ENCODE measurements at places on chromosomes 1 and 21. TPM values are rescaled to one million over a fixed set of nuclear protein-coding genes. Genes with fewer than 3 reads are reported as not detected.

The ERICH3 gene
- not detected for total RNA-seq

GRCh38 chr1:101089613-101090338 lies 64.2 kb upstream of the DPH5 start:
- no peak for DNase-seq
- H3K4me3 ChIP-seq: no peak overlapping the region
- H3K4me1 ChIP-seq: peaks cover 16% of the 10 kb centered on the region
- H3K27ac ChIP-seq: no peak overlapping the region
- H3K36me3 ChIP-seq: peaks cover 3% of the 10 kb centered on the region
- no peaks in the 10 kb centered on the region for H3K27me3 ChIP-seq

DNA sequence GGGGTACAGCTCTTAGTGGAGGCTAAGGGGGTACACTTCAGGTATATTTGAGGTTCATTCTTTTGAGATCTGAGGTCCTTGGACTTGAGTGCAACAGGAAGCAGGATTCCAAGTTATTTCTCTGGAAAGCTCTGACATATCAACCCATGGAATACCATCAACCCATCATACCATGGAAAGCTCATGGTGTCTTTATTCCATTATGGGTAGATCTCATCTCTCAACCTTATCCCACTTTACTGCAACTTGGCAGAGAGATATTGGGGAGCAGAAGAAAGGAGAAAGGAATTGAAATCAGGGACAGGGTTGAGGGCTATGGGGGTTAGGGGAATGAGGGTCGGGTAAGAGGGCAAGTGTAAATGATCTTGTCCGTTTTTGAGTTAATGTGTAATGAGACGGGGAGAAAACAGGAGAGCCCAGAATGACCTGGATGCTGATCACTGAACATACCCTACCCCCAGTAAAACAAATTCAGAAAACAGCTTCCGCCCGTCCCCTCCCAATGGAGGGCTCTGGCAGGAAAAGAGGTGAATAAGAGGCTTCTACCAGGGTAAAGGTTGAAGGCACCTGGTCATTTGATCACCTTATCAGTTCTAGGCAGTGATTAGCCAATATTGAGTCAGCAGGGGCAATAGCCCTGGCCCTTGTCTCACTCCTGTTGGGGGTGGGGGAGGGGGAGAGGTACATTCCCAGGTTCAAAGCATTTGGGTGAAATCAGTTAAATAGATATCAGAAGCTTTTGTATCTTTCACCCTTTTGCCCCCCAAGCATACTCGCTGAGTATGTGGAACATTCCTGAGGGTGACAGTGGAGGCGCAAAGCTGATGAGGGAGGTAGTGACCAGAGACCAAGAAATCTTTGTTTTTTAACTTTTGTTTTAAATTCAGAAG lies 622 bp upstream of the APOA2 start:
- no peaks in the 10 kb centered on the region for H3K27me3 ChIP-seq
- no peak for DNase-seq
- peaks cover 26% of the 10 kb centered on the region for H3K4me1 ChIP-seq
- no peak overlapping the region for H3K4me3 ChIP-seq
- H3K27ac ChIP-seq: no peak overlapping the region

DNA sequence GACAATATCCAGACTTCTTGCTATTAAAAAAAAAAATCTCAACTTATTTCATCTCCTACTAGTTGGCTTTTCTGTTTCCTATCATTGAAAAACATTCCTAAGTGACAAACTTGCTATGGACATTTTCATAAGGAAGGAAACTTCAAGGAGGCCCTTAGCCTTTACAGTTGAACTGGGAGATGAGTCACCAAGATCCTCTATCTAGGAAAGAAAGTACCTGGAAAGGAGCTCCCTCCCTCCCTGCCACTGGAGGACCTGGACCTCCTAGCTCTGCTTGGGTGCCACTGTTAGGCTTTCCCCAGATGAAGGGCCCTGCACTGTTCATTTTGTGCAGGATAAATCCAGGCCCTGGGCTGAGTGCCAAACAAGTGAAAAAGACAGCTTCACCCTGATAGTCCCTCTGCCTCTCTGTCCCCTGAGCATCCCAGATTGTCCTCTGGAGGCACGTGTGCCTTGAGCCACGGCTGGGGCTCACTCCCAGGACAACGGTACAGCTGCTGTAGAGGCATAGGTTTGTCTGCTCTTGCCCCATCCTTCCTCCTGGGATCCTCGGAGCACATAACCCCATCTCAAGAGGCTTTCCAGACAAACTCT lies 40.2 kb upstream of the SOX13 start:
- H3K27ac ChIP-seq: no peak overlapping the region
- no peaks in the 10 kb centered on the region for H3K36me3 ChIP-seq
- no peaks in the 10 kb centered on the region for H3K4me1 ChIP-seq
- peaks cover 7% of the 10 kb centered on the region for H3K27me3 ChIP-seq

The PTPN7 gene
- 197 TPM for total RNA-seq

DNA sequence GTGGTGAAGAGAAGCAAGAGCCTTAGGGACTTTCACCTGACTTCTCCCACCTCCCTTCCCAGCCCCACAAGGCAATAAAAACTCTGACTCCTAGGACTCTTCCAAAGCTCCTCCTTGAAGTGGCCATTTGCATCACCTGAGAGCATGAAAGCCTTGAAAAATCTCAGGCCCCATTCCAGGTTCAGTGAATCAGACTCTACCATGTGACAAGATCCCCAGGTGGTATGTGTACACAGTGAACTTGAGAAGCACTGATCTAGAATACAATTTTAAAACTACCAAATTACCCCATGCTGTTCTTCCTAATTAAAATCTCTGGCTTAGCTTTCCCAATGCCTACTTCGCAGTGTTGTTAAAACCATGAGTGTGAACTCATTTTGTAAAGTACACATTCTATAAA lies 195.1 kb upstream of the SAMSN1 start:
- H3K36me3 ChIP-seq: no peaks in the 10 kb centered on the region
- no peaks in the 10 kb centered on the region for H3K27me3 ChIP-seq
- H3K4me1 ChIP-seq: peaks cover 16% of the 10 kb centered on the region
- DNase-seq: no peak

The TM2D1 gene
- total RNA-seq: 29.7 TPM

The RORC gene
- 10.9 TPM for total RNA-seq

- no peaks in the 10 kb centered on the region for H3K4me1 ChIP-seq
- DNase-seq: no peak
- peaks cover 25% of the 10 kb centered on the region for H3K27me3 ChIP-seq
- no peak overlapping the region for H3K4me3 ChIP-seq
- H3K36me3 ChIP-seq: no peaks in the 10 kb centered on the region
Measured at GRCh38 chr1:182406012-182406411, 5.5 kb upstream of the TEDDM1 start.

DNA sequence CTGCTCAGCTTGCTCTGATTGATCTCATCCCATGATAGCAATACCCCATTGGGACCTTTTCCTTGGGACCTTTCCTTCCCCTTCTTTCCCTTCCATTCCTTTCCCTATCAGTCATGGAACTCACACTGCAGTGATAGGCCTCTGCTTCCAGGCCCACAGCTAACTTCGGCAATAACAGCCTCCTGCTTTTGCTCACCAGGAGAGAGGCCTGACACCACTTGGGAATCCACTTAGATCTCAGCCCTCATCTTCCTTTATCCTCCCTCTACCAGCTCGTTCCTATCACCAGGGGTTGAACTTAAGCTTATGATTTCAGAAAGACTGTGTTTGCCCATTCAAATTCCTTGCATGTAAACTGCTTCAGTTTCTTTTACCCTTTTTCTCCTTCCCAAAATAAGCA lies 11.0 kb upstream of the TIPRL start:
- H3K4me1 ChIP-seq: no peaks in the 10 kb centered on the region
- no peak for DNase-seq
- no peak overlapping the region for H3K27ac ChIP-seq
- H3K36me3 ChIP-seq: no peaks in the 10 kb centered on the region
- H3K27me3 ChIP-seq: peaks cover 1% of the 10 kb centered on the region

The NTMT2 gene
- not detected for total RNA-seq

The DCLRE1B gene
- total RNA-seq: 19.4 TPM

All from activated CD4-positive, alpha-beta memory T cell treated with anti-CD3 and anti-CD28 coated beads for 36 hours (primary cell).